ENCODE measurements at places on chromosomes 6 and 20.

DNA sequence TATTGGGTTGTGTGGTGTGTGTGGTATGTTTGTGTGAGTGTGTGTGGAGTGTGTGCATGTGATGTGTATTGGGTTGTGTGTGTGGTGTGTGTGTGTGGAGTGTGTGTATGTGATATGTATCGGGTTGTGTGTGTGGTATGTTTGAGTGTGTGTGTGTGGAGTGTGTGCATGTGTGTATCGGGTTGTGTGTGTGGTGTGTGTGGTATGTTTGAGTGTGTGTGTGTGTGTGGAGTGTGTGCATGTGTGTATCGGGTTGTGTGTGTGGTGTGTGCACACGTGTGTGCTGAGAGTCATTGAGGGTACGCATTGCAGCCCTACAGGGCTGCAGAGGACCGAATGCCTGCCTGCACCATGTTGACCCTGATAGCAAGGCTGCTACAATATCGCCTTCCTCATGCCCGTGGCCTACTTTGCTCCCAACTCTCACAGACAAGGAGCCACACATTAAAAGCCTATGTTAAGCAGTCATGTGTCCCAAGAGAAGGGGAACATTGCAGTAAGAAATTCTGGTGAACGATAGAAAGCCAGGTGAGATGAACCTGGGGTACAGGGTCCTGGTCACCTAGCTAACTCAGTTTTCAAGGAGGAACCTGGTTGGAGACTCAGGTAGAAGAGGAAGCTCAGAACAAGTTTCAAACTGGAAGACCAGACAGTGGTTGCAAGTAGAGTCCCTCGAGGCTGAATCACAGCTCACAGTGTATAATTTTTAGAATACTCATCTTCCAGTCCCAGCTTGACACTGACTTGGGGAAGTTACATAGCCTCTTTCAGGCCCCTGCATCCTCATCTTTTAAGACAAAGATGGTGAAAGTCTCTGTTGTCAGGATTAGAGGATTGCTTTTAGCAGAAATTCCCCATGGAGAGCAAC lies 45.7 kb upstream of the TMEM170B start:
- no peak for DNase-seq

DNA sequence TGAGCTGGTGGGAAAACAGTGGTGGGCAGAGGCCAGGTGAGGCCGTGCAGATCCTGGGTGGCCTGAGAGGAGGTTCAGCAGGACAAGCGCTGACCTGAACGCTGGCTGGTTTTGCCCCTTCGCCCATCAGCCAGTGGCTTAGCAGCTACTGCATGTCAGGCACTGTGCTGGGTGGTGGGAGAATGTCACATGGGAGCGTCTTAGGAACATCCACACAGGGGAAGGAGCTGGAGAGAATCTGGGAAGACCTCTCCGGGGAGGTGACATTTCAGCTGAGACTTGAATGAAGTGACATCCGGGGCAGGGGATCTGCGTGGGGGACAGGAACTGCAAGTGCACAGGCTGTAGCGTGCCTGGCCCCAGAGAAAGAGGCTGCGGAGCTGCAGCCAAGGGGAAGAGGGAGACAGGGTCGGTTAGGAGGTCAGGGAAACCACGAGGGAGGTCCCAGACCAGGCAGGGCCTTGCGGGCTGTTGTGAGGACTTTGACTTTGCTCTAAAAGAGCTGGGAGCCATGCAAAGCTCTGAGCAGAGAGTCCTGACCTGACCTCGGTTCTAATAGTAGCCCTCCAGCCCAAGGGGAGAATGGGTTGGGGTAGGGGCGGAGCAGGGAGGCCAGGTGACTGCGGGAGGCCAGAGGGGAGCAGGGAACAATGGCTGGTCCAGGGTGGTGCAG lies 156.8 kb upstream of the PTPN1 start:
- DNase-seq, result no peak

DNA sequence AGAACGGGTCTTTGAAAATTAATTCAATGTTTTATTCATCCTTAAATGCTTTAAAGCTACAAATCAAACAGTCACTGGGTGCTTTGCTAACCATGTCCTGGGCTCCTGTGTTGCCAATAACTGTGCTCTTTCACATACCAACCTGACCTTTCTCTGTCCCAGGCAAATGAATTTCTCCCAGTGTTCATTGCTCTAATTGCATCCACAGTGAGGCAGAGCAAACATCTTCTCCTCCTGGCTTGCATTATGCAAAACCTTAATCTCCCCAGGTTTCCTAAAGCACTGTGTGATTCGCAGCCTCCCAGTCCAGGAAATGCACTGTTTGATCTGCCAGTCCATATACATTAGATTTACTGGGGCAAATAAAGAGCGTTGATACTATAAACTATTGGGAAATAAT lies 219.0 kb downstream of the PREX1 start:
- no peak for DNase-seq

DNA sequence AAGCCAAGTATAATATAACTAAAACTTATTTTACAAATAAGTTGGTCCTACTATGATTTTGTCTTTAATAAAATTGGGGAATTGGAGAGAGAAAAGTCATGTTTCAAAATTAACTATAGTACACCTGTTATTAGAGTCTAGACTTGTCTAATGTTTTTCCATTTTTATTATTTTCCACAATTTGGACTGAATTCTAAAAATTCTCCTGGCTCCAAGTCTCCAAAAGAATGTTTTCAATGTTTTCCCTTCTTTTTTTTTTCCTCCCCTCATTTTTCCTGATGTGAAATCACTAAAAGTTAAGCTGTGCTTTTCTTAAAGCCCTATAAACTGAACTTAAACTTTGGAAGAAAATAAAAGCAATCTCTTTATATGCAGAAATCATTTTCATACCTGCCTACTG lies 11.3 kb downstream of the PTGIS start:
- DNase-seq, result no peak

GRCh38 chr6:2229742-2230141 lies 15.7 kb downstream of the GMDS start:
- DNase-seq, result no peak

GRCh38 chr6:169167581-169168301 lies 85.9 kb downstream of the THBS2 start:
- DNase-seq, result no peak

DNA sequence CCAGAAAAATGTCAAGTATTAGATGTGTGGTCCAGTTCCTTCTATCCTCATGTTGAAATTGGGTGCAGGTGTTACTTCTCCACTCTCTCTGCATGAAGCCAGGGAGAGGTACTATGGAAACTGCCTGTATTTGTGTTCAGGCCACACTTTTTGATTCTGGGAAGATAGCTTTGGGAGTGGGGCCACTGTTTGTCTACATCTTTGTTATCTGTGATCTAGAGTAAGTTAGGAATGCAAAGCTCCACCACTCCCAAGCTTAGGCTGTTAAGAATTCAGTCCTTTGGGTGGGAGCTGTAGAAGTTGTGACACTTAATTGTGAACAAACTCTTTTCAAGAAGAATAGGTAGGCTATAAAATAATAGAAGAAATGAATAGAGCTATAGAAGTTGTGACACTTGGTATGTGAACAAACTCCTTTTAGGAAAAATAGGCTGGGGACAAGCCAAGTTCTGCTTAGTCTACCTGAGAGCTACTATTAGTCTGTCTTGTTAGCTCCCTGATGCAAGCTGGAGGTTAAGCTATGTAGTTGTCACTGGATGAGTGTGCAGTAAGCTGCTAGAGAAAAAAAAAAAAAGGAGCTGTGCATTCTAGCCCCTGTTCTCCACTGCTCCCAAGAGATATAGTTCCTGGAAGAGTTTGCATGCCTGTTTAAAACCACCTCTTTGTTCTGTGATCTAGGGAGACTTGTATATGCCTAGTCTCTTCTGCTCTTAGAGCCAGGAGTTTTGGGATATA lies 7.1 kb upstream of the GFRAL start:
- DNase-seq, result no peak

DNA sequence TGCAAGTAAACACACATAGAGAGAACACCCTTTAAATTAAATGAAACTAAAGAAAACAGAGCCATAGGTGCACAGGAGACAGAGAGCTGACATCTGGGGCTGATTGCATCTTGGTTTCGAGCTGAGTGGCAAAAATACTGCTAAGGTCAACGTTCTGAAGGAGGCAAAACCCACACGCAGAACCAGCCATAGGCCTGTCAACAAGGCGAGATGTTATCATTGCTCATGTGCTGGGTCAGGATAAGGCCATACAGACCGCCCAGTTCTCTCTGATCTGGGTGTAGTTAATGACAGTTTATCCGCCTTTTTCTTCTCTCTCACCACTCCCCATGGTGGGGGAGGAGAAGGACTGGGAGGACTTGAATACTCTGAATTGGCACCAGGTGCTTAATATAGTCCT lies 4.5 kb upstream of the FAM110A start:
- DNase-seq, result no peak

DNA sequence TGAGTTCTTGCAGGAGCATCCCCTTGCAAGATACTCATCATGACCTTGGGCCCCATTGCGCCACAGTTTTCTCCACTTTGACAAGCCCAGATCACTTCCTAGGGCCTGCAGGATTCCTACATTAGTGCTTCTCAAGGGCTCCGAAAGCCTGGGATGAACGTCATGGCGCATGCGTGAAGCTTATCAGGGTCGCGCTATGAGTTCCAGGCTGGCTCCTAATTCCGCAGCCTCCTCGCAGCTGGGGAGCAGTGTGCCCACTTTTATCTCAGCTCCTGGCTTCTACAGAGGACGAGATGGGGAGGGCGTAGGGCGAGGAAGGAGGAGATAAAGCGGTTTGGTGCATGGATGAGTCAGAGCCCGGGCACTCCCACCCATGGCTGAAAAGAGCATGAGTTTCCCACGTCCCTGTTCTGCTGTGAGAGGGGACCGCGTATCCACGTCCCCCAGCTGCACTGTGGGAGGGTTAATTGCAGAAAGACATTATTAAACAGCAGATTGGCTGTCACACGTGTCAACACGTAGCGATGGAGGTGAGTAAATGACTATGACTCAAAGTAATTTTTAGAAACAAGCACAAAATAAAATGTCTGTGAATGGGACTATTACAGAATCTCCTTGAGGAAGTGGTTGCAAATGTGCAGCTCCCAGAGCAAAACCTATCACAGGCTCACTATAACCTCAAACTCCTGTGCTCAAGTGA lies 72.9 kb upstream of the DSP start:
- no peak for DNase-seq

GRCh38 chr6:25086500-25087091 lies 150.8 kb upstream of the RIPOR2 start:
- no peak for DNase-seq

DNA sequence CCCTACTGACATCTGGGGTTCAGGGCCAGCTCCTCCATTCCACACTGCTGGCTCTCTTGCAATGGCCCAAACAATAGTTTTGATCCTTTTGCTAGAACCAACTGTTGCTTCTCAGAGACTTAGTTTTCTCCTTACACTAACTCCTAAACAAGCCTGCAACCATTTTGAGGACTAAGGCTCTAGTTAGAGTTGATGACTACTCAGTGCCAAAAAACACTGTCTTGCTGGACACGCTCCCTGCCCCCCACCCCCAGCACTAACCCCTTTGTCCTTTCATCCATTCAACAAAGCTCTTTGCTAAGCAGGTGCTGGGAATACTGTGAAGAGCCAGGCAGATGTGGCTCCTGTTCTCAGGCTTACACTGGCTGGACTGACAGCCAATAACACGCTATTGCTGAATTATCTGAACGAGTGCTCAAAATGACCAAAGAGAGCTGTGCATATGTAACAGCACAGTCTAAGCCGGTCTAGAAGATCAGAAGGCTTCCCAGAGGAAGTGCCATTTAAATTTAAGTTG lies 17.6 kb downstream of the GCLC start:
- no peak for DNase-seq

DNA sequence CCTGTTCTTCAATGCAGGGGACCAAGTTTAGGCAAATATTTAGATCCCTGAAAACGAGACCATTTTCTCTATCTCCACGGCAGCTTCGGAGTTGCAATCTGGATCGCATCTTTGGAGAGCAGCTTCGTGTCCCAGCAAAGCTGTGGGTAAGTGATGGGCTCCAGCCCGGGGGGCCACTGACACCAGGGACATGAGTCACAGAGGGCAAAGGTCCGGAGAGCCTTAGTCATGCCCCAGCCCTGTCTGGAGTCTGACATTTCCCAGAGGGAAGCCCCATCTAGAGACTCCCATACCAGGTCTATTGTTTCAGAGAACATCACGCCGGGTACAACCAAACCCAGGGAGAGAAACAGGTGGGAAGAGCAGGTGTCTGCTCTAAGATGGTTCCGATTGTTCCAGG lies 95.9 kb downstream of the NFATC2 start:
- DNase-seq, result no peak

All from CD8-positive, alpha-beta memory T cell (primary cell).